Activated T-helper 17 cell treated with anti-CD3 and anti-CD28 coated beads, Interleukin-2, amount 50 U/mL, for 72 hours (primary cell): ENCODE measurements at places on chromosomes 3 and 15. TPM values are rescaled to one million over a fixed set of nuclear protein-coding genes. Genes with fewer than 3 reads are reported as not detected.
A peak's percentile ranks its signal among the peaks of the same experiment; 100 is the strongest.

The ROPN1 gene
- not detected for total RNA-seq

The CYP8B1 gene
- not detected for total RNA-seq

The LRRC31 gene
- total RNA-seq = not detected

The BNC1 gene
- not detected for total RNA-seq

The PODXL2 gene
- 1.4 TPM for total RNA-seq

The C3orf70 gene
- not detected for total RNA-seq

The GATM gene
- 1.7 TPM for total RNA-seq

The TTC23 gene
- 2.5 TPM for total RNA-seq

- no peak for ATAC-seq
Observed at GRCh38 chr3:43497422-43497821, 124.4 kb downstream of the ANO10 start.

GRCh38 chr15:69307939-69308338, 9.2 kb downstream of the PAQR5 start:
- no peak for ATAC-seq

GRCh38 chr15:48806151-48806550, 4.7 kb downstream of the CEP152 start:
- ATAC-seq = no peak

DNA sequence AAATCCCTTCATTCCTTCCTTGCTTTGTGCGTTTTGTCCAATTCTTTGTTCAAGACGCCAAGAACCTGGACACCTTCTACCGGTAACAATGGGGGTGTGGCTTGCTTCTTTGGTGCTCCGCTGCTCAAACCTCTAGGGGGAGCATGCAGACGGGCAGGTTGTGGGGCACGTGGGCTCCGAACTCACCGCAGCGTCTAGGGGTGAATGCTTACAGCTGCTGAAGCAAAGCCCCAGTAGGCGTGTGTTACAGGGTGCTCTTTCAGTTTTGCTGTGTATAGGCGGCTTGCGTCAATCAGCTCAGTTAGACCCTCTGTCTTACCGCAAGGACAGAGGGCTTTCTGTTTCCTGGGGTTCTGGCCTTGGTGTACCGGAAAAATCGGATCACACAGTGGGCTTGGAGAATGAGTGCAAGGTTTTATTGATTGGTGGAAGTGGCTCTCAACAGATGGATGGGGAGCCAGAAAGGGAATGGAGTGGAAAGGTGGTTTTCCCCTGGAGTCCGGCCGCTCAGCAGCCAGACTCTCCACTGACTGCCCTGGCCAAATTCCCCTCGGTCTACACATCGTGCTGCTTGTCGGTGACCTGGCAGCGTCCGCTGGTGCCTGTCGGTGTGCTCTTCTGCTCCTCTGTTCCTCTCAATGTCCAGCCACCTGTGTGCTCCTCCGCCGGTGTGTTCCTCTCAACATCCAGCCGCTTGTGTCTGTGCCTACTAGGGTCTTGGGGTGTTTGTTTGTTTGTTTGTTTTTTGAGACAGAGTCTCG, 1.2 kb upstream of the LRRC34 start:
- peak; percentile 71 for ATAC-seq

GRCh38 chr3:12286927-12287726, 1.7 kb upstream of the PPARG start:
- peak; percentile 20 for ATAC-seq

DNA sequence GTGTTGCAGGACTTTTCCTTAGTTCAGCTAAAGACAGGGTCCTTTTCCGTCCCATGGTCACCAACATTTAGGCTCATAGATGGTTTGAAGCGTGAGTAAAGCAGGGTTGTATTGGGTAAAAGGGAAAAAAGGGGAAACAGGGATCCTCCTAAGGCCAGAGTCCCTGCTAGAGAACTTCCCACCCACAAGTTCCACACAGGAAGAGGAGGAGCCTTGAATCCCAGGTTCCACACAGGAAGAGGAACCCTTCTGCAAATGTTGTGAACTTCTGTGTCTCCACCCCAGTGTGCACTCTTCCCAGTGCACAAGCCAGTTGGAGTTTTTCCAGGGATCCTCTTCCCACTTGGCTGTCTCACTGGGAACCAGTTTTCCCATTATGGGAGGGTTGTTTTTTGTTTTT, 27.6 kb upstream of the ATP8B4 start:
- no peak for ATAC-seq

GRCh38 chr3:59388555-59389270, 338.9 kb upstream of the CFAP20DC start:
- peak; percentile 86 for ATAC-seq

GRCh38 chr15:77862651-77863104, 214.8 kb downstream of the TBC1D2B start:
- no peak for ATAC-seq

DNA sequence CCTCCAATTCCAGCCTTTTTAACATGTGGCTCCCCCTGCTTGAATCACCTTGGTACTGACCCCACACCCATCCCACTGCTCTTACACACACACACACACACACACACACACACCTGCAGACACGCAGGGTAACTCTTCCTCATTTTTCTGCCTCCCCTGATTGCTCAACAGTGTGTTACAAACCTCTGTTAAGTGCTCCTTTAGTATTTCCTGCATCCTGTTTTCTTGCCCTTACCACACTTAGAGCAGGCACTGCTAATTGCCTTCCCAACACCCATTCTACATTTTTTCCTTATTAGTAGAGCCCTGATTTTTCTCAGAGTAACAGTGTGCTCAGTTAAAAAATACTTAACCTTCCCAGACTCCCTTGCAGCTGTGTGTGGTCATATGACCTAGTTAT, 184.0 kb downstream of the EBLN2 start:
- ATAC-seq = no peak

GRCh38 chr3:43394041-43394554, 107.8 kb downstream of the SNRK start:
- no peak for ATAC-seq

DNA sequence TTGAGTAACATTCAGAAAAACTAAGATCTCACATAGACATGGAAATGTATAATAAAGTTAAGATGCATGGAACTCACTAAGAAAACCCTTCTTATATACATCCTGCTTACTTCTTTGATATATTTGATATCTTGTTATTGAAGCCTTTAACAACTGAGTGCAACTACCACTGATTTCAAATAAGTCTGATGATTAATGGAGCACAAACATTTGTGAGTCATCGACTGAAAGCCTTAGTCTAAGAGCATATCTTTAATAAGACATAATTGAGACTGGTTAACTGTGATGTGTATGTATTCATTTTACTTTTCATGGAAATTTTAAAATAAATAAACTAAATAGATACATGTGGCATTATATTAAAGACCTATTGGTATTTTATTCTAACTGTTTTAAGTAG, 740.5 kb downstream of the EPHA3 start:
- ATAC-seq = no peak

DNA sequence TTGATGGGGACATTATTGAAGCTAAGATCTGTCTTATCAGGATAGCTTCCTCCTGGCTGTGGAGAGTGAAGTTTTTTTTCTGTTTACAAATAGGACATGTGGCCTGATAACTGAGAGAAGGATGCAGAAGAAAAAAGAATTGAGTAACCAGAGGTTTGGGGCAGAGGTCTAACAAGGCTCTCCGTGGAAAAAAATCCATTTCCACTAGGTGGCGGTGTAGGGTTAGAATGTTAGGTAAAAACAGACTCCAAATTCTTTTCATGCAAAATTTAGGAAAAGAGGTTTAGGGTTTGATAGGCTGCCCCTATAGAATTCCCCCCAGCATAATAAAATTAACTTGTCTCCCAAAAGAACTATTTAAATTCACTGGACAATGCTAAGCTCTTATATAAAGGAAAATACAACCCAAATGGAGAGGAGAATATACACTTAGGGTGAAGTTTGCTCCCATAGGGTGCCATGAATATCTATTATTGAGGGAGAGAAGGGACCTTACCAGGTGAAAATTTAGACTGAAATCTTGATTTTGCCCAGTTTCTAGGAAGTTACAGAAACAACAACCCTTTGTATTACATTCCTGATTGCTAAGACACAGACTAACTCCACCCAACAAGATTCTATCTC, 1560.4 kb downstream of the OTOL1 start:
- ATAC-seq = no peak

DNA sequence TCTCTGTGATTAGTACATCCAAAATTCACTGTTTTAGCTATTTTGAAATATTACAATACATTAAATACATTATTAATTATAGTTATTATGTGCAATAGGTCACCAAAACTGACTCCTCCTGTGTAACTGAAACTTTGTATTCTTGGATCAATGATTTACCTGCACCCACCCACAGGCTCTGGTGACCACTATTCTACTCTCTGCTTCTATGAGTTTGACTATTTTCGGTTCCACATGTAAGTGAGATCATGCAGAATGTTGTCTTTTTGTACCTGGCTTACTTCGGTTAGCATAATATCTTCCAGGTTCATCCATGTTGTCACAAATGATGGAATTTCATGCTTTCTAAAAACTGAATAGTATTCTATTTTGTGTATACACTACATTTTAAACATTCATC, 43.8 kb downstream of the SLC2A2 start:
- ATAC-seq = no peak

GRCh38 chr3:112474796-112475195, 24.5 kb downstream of the BTLA start:
- no peak for ATAC-seq

DNA sequence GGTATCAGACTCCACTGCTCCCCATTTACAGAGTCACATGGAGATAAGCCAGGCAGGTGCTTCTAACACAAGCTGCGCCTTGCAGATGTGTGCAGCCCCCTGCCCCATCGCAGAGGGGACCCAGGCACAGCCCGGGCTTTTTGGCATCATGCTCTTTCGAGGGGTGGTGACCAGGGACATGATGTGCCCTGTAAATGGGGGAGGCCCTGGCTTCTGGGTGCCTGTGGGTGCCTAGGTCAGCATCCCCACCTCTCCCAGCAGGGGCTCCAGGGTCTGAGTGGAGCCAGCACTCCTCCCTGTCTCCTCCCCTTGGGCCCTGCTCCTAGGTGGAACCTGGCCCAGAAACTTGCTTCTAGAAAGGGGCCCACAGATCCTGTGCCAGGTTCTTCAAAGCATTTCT, 15.2 kb downstream of the TRPM1 start:
- ATAC-seq = no peak
